NCI-H226 (cell line): ENCODE measurements at places on chromosomes 3 and 15.

DNA sequence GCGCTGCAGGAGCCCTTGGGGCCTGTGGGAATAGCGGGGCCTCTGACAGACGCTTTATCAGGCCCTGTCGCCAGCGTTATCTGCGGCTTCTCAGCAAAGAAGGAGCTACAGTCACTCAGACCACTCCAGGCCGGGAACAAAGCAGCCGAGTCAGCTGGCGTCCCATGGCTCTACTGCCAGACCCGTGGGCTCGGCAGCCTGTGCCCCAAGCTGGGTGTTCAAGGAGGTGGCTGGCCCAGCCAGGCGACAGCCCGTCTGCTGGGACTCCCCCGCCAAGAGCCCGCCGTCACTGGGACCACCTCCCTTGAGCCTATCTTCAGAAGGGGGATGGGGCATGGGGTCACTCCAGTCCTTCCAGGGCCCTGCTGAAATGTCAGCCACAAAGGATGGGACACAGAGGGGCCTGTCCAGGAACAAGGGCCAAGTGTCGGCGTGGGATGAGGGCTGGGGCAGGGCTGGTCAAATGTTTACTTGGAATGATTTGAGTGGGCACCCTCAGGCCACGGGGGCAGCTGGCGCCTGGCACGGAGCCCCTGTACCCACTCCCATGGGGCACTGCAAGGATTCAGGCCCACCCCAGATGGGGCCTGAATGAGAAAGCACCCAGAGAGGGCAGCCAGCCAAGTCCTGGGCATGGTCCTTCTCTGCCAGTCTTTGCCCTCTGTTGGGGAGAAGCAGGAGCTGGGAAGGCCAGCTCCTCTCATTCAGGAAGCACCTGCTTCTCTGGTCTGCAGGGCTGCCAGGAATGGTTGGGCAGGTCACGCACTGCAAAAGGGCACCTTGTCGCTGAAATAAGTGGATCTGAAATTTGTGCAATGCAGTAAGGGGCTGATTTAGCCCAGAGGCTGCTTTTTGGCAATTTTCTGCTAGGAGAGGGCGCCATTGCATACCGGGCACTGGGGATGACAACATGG lies 148.3 kb downstream of the SMAD6 start:
- DNase-seq = no peak

DNA sequence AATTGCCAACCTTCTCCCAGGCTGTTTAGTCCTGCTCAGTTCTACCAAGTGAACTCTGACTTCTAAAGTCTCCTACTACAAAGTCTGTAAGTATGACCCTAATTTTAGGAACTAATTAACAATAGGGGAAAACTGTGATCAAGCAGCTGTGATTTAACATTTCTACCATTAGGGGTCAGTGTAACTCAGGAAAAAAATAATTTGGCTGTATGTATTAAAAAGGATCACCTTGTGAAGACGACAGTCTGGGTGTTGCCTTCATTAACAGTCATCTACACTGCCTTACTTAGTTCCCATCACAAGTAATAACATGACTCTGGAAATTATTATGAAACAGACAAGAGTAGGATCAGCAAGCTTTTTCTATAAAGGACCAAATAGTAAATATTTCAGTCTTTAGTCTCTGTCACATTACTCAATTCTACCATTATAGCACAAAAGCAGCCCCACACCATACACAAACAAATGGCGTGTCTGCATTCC lies 4.2 kb upstream of the NPHP3 start:
- DNase-seq = no peak

- DNase-seq = no peak
Measured at GRCh38 chr3:22819209-22819608, 383.9 kb upstream of the UBE2E2 start.

DNA sequence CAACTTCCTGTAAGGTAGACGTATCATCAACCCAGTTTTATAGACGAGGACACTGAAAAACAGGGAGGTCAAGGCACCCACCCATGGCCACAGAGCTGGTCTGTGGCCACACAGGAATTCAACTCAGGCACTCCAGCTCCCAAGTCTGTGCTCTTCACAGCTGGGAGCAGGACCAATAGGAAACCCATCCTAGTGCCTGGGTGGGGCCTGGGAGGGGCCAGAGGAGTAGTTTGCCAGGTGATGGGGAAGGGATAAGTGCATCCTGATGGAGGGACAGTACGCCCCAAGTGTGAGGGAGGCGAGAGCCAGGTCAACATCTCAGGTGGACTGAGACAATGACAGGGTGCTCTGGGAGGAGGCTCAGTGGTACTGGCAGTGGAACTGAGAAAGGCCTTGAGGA lies 22.0 kb downstream of the KIF9 start:
- DNase-seq = no peak

- DNase-seq = no peak
Measured at GRCh38 chr3:123156276-123156995, 45.3 kb upstream of the SEC22A start.

- no peak for DNase-seq
Measured at GRCh38 chr3:120608506-120608905, 12.4 kb downstream of the NDUFB4 start.

- no peak for DNase-seq
Measured at GRCh38 chr3:21509731-21510470, 241.1 kb downstream of the ZNF385D start.

- no peak for DNase-seq
Measured at GRCh38 chr3:121809249-121809648, 25.6 kb downstream of the IQCB1 start.

DNA sequence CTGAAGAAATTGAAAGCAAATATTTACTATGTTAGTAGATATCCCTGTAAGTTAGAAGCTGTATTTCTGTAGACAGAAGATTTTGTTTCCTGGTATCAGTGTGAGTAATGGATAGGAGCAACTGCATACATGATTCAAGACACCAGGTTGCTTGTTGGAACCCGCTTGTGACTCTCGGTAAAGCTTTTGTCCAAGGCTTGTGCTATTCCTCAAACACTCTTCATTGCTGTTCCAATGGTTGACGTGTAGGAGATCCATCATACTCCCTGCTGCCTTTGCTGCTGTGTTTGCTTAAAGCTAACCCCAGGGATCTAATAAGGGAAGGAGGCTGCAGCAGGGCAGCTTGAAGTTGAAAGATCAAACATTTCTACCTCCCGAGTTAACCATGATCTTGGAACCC lies 160.1 kb downstream of the RSRC1 start:
- no peak for DNase-seq

DNA sequence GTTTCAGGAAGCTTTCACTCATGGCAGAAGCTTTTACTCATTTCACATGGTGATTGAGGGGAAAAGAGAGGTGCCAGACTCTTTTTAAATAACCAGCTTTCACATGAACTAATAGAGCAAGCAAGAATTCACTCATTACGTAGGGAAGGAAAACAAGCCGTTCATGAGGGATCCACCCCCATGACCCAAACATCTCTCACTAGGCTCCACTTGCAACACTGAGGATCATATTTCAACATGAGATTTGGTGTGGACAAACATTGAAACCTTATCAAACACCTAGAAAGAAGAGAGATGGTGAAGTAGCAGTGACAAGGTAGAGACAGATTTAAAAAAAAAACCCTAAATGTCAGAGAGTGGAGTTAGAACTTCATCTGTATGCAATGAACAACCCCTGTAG lies 408.6 kb upstream of the PDZRN3 start:
- DNase-seq = no peak

- no peak for DNase-seq
Measured at GRCh38 chr15:25238716-25239470, 199.9 kb downstream of the UBE3A start.

- DNase-seq = no peak
Measured at GRCh38 chr3:78338405-78338804, 1298.5 kb downstream of the ROBO2 start.

DNA sequence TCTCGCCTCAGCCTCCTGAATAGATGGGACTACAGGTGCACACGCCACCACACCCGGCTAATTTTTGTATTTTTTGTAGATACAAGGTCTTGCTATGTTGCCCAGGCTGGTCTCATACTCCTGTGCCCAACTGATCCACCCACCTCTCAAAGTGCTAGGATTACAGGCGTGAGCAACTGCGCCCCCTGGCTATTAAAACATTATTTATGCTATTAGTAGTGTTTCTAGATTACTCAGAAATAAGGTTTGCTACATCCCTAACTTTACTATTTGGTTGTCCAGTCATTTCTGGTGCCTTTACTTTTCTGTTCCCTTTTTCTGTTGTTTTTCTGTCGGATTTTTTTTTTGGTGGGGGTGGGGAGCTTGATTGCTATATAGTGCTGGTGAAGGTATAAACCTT lies 393.6 kb upstream of the TPM1 start:
- no peak for DNase-seq

GRCh38 chr3:130480736-130481135 lies 36.2 kb upstream of the COL6A6 start:
- DNase-seq = peak; percentile 17

DNA sequence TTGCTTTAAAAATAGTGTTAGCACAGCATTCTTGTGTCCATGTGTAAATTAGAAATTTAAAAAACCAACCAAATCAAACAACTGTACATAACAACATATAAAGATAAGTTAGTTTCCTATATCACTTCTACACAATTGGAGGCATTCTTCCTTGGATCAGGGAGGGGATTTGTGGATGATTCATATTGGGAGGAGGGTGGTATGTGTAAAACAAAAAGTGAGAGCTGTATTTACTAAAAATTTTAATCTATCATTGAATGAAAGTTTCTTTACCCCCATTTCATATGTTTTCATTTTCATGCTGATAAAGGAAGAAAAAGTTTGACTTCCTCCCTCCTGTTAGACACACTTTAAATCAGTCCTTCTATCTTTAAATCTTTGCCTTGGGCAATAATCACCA lies 325.0 kb downstream of the SATB1 start:
- DNase-seq = peak; percentile 31

DNA sequence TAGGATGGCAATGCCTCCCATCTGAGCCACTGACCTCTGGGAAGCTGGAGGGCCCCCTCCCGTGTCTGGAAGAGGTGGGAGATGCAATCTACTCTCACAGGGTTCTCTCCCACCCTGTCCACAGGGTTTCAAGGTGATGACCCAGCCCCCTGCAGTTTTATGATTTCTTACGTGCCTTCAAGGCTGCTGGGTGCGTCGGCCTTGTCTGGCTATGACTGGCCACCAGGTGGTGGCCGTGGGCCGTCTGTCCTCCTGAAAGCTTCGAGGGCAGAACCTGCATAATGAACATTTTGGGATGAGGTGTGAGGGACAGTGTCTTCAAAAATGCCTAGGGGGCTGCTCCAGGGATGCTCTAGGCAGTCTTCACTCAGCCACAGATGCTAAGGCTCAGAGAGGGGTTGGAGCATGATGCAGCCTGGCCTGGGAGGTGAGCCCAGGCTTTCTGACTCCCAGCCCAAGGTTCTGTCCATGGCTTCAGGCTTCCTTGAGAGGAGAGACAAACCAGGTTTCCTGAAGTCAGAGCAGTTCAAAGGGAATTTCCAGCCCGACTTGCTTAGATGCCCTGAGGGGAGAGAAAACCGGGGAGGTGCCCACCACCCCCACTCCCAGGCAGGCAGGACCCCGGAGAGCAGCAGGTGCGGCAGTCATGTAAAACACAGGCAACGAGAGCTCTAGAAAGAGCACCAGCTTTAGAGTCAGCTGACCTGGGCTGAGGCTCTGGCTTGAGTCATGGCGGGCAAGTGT lies 18.7 kb downstream of the ISG20 start:
- no peak for DNase-seq

DNA sequence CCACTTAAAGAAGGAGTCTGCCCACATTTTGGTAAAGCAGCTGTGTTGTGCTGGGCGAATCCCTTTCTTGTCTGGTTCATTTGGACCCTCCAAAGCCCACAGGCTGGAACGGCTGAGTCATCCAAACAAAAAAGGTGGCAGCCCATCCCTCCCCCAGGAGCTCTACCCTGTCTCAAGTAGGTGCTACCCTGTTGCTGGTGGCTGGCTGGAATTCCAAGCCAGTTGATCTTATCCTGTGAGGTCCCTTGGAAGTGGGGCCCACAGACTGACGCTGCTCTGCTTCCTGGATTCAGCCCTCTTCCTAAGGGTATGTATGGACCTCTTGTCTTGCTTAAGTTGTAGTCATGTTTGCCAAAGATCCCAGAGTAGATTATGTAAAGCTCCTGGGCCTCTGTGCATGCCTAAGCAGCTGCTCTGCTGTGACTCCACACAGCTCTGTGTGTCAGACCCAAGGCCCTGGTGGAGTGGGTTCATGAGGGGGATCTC lies 44.5 kb downstream of the CCR1 start:
- no peak for DNase-seq

DNA sequence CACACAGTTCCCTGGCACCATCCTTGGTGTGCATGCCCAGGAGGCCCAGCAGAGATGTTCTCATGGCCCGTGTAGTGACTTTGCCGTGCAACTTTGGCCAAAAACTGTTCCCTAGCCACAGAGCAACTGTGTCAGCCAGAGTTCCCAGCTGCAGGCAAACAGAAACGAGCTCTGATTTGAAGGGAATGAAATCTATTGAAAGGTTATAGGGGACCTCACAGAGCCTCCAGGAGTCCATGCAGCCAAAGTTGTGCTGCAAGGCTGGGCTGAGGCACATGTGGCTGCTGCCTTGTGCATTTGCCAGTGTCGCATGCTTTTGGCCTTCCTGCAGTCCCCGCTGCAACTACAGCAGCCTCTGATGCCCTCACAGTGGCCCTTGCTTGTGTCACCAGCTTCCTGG lies 70.5 kb downstream of the PLXNA1 start:
- no peak for DNase-seq
